Stimulated activated CD4-positive, alpha-beta T cell treated with anti-CD3 and anti-CD28 coated beads, Interleukin-12 subunit alpha, Interleukin-12 subunit beta, amount 100 ng/mL, for 24 hours (primary cell): ENCODE measurements at places on chromosomes 11 and 22.

GRCh38 chr11:124535552-124536232 lies 7.8 kb downstream of the OR8B12 start:
- no peak for DNase-seq

- no peak for DNase-seq
Measured at GRCh38 chr11:70951139-70951804, 301.1 kb downstream of the SHANK2 start.

- no peak for DNase-seq
Measured at GRCh38 chr22:49196046-49196511, 631.6 kb downstream of the BRD1 start.

- no peak for DNase-seq
Measured at GRCh38 chr22:43110927-43111623, 525 bp downstream of the BIK start.

DNA sequence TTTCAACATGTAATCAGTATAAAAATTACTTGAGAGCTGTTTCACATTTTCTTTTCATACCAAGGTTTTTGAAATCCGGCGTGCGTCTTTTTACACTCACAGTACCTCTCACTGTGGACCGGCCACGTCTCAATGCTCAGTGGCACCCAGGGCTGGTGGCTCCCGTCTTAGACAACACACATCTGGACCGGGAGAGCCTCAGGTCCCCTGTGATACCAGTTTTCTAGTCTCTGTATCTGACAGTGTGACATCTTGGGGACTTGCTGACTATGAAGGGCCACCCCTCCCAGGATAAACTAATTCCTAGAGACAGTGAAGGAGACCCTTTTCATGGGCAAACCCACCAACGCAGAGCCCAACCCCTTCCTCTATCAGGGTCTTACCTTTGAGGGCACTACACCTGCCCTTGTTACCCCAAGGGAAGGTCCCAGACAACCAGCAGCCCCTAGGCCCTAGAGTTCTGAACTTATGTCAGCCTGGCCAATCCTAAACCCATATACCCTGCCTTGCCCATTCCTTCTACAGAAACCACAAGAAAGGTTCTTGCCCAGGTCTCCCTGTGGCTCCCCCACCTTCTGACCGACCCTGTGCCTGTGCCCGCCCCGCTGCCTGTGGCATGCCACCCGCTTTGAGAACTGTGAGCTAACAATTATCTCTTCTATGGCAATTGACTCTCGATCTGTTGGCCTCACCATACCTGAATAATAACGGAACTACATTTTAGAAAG lies 6.1 kb upstream of the ASCL2 start:
- no peak for DNase-seq

GRCh38 chr11:93196816-93197379 lies 893 bp downstream of the SLC36A4 start:
- DNase-seq = no peak

GRCh38 chr11:67463680-67464410 lies 5.2 kb downstream of the TMEM134 start:
- DNase-seq = no peak

DNA sequence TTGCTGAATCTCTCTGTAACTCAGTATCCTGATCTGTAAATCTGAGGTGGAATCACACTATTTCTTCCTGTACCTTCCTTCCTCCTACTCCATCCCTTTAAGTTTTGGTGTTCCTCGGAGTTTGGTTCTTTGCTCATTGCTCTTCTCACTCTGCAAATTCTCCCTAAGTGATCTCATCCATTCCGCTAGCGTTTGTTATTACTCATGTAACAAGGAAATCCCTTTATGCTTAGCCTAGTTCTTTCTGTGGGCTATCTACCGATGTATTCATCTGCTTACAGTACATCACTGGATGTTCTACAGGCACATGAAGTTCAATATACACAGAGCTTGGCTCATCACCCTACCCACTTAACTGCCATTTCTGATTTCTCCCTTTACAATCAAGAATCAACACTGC lies 1.6 kb upstream of the CEP295 start:
- no peak for DNase-seq

DNA sequence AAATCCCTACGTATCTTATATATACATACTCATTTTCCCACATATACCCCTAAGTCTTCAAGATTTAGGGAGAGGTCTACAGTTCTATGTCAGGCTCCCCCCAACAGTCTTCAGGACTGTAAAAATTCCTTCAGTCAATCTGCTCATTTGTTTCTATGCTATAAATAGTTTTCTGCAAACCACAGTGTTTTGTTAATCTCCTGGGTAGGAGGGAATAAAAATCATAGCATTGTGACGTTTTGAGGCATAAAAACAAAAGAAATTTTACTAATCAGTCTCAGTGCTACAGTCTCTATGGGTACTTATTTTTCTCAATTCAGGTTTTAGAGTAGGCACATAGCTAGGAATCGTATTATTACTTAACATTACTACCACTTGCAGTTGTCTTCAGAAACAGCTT lies 552.8 kb upstream of the LRRC4C start:
- DNase-seq = no peak

GRCh38 chr11:73114835-73115220 lies 27.3 kb downstream of the FCHSD2 start:
- DNase-seq = no peak

GRCh38 chr11:1202776-1203504 lies 19.9 kb upstream of the MUC5B start:
- peak; percentile 48 for DNase-seq

GRCh38 chr11:2902784-2903671 lies 17.5 kb upstream of the CDKN1C start:
- no peak for DNase-seq

- DNase-seq = no peak
Measured at GRCh38 chr22:27251563-27251962, 550.0 kb downstream of the MN1 start.

DNA sequence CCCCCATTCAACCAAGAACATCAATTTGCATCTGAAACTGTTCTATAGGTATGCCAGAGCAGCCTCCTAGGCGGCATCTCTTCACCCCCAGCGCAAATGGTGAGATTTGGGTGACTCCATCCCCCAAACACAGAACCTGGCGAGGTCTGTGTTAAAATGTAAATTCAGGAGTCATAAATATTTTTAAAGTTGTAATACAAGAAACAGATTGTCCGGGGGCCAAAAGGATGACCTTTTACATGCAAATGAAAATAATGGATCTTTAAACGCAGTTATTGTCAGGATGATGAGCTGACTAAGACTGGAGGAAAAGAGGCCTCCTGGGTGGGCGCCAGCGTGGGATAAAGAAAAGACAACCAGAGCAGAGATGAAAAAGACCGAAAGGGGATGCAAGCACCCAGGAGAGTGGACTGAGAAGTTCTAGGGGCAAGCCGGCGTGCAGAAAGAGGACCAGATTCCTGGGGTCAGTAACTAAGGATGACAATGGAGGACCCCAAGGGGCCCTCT lies 16.0 kb upstream of the ADA2 start:
- no peak for DNase-seq

GRCh38 chr11:105297463-105297862 lies 157.9 kb upstream of the CARD18 start:
- no peak for DNase-seq

DNA sequence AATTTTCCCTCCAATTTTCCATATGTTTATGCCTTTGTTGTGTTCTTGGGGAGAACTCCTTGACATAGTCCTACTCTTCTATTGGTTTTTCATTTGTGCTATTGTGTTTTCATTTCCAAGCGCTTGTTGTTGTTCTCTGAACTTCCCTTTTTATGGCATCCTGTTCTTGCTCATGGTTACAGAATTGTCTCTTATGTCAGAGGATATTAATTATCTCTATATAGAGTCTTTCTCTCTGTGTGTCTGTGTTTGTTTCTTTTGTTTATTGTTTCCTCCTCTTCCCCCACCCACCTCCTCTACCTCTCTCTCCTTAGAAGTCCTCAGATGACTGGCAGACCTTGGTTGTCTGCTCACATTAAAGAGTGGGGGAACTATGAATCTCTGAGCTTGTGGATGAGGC lies 69.9 kb downstream of the HORMAD2 start:
- no peak for DNase-seq

DNA sequence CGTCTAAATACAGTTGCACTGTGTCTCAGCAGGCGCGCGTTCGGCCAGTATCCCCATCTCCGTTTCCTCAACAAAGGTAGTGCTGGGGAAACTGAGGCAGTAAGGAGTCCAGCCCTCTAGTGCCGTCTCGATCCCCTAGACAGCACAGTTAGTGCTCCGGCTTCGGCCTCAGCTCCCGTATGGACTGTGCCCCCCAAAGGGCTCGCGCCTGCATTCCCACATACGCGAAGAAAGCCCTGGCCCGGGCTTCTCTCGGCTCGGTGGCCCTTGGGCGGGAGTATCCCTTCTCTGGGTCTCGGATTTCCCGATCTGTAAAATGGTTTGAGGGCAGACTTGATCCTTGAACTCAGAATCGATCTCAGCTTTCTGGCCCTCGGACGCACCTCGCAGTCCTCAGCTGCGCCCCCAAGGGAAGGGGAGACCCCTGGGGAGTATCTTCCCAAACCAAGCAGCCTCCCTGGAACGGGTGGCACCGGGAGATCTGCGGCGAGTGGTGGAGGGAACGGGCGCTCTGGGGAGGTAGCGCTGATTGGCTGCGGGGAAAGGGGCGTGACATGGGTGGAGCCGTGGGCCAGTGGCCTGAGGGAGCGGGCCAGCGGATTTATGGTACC lies 759 bp upstream of the PEX16 start:
- DNase-seq = peak; percentile 69

DNA sequence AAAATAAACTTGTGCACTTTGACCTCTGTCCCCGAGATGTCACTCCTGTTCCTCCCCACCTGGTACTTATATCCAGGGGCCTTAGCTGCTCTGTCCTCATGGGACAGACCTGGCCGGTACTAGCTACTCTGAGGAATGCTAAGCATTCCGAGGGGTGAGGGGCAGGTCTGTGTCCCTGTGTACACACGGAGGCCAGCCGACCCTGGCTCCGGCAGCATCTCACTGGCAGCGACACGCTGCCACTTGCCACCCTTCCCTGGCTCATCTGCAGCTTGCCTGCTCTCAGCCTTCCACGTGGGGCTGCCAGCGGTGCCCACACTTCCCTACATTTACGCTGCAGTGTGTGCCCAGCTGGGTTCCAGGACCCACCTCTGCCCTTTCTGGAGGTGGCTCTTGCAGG lies 21.6 kb upstream of the TEF start:
- no peak for DNase-seq

DNA sequence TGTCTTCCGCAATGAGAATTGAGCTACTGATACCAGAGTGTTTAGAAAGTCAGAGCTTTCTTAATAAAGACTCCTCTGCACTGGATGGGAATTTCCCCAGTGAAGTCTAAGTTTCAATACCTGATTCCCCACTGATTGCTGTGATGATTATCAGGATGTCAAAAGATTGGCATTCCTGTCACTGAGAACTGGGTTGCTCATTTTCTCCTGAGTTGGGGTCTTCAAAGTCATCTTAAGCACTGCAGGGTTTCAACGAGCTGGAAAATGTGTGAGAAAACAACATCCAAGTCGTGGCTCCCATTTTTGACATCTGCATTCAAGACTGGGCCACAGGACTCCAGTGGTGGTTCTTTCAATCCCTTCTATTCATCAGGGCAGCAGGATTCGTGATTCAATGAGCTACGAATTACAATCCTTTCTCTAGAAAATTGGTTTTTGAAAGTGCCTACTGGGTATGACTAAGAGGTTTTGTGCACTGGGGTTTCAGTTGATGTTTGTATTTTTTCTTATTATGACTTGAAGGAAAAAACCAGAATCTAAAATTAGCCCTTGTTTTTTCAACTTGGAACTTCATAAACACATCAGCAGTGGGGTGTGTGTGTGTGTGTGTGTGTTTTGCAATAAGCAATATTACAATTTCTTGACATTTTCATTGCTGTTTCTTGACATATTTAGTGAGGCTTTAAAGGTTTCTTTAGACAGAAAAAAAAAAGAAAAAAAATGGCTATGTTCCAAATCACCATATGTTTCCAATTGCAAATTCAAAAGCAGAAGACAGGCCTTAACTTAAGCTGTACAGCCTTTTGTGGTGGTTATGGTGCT lies 233.0 kb downstream of the FAM76B start:
- DNase-seq = no peak

GRCh38 chr11:46617972-46618314 lies 590 bp downstream of the ATG13 start:
- DNase-seq = no peak

- no peak for DNase-seq
Measured at GRCh38 chr11:1870721-1871466, 18.0 kb downstream of the LSP1 start.

DNA sequence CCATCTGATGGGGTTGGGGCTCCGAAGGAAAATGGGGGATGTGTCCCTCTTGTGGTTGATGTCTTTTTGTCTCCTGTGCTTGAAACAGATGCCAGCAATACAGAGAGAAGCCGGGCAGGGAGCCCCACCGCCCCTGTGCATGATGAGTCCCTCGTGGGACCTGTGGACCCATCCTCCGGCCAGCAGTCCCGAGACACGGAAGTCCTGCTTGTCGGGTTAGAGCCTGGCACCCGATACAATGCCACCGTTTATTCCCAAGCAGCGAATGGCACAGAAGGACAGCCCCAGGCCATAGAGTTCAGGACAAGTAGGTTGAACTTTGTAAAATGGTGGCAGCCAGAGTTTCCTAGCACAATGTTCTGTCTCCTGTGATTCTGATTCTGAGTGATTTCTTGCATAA lies 91.7 kb upstream of the OR4B1 start:
- DNase-seq = no peak

- DNase-seq = no peak
Measured at GRCh38 chr22:50178871-50179869, 6.5 kb upstream of the TRABD start.

DNA sequence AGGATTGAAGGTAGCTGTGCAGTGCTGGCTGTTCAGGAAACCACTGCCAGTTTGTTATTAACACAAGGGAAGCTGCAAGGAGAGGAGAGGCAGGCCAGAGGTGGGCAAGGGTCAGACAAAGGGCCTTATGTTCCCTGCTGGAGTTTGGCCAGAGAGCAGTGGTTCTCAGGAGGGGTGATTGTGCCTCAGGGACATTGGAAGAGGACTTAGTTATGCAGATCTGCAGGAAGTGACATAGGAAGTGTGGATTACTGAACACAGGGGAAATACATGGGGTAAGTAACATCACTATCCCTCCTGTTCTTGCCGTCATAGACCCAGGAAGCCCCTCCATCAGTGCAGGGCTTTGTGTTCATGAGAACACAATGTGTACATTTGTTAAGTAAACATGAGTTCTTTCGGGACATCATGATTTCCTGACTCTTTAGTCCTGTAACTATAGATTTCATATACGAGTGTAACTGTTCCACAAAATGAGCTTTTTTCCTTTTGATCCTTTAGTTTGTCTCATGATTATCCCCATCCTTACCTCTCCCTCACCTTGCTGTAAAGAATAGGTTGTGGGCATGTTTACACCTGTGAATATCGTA lies 5.9 kb downstream of the SRRD start:
- no peak for DNase-seq

- peak; percentile 15 for DNase-seq
Measured at GRCh38 chr11:112961146-112961668, at the start of gene NCAM1. Gene NCAM1, plus strand, starts transcription at chr11:112961420.

DNA sequence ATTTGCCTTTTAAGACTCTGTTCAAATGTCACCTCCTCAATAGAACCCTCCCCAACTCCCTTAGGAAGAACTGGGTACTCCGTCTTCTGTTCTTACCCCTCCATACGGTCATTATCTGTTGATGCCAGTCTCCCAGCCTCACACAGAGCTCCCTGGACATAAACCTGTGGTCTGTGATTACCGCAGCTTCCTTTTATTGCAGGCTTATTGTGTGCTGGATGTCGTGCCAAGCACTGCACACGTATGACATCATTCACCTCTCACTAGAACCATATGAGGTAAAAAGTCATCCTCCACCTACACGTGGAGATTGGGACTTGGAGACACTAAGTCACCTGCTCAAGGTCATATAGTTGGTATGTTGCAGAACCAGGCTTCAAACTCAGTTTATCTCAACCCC lies 15.3 kb downstream of the PTPN5 start:
- no peak for DNase-seq

GRCh38 chr11:64305691-64306562 lies 603 bp downstream of the ESRRA start:
- peak; percentile 66 for DNase-seq
